ENCODE measurements at places on chromosomes 3 and 15. TPM values are rescaled to one million over a fixed set of nuclear protein-coding genes. Genes with fewer than 3 reads are reported as not detected.
A peak's percentile ranks its signal among the peaks of the same experiment; 100 is the strongest.

Gene CHP1
- 107 TPM for total RNA-seq

Gene TMPRSS7
- total RNA-seq = not detected

Gene PRRT3
- total RNA-seq = 13.2 TPM

Gene TRAK1
- total RNA-seq = 283 TPM

Gene FGF7
- 45.4 TPM for total RNA-seq

DNA sequence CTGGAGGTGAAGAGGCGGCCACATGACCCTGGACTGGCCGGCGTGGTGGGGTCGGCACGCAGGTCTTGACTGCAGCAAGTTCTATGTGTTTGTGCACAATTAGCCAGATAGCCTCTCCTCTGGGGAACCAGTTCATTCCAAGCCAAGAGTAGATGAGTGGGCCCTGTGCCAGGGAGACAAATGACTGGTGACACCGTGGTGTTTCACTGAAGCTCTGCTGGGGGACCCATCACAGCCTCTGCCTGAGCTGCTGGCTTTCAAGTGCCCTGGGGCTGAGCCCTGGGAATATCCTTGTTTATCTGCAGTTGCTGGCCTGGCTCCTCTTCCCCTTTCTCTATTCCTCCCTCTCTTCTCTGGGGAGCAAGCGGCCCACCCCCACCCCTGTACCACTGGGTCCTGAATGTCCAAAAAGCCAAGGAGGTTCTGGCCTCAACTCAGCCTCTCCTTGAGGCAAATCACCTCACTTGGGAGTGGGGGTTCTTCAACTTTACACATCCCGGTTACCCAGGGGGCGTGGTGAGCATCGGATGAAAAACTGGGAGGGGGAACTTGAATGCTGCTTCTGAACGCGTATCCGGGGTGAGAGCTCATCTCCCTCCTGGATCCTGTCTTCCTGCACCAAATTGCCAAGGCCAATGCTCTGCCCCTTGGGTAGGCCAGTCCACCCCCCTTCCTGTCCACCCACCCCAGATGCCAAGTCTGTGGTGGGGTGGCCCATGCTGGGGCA lies 199.6 kb upstream of the LYSMD4 start:
- DNase-seq = peak; percentile 21

GRCh38 chr3:182309120-182309519 lies 484.2 kb upstream of the ATP11B start:
- no peak for DNase-seq

- no peak for DNase-seq
Measured at GRCh38 chr15:56969265-56969895, 50.9 kb downstream of the TCF12 start.

- no peak for DNase-seq
Measured at GRCh38 chr3:190810957-190811356, 51.5 kb downstream of the GMNC start.

- DNase-seq = no peak
Measured at GRCh38 chr15:99966815-99967214, 233.6 kb upstream of the LYSMD4 start.

Measured in Peyer's patch (tissue), 4 donors.